Muscle of leg (tissue), 16 donors: ENCODE measurements at places on chromosomes 11 and 22. TPM values are rescaled to one million over a fixed set of nuclear protein-coding genes. Genes with fewer than 3 reads are reported as not detected.
A peak's percentile ranks its signal among the peaks of the same experiment; 100 is the strongest.

DNA sequence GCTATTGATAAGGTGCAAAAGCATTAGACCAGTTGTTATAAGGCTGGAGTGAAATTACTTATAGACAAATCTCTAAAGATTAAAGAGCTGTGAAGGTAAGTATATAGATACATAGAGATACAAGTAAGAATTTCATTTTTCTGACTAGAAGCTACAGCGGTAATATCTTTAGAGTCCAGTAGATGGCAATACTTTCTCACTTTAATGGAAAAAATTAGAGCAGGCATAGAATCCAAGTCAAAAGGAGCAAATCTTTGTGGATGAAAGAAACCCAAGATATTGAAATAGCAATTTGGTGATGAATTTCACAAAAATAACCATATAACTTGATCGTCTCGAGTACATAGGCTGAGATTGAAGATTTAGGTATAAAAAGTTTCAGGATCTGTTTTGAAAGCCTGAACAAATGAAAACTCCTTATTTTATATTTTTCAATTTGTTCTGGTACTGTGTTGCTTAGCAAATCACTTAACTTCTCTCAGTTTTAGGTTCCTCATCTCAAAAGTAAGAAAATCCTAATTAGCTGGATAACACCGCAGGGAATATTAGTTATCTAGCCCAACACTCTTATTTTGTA lies 81.9 kb downstream of the UVRAG start:
- DNase-seq, result peak; percentile 71

The HEPN1 gene
- polyA plus RNA-seq, result not detected

DNA sequence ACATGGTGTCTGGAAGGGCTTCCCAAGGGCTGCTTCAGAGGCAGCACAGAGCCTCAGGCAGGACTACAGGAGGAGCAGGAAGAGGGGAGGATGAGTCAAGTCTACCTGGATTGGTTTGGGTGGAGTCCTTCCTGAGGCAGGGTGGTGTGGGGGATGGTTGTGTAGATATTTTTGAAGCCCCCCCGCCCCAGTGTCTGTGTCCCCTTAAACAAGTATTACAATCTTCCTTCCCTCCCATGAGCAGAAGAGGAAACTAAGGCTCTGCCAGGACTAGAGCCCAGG lies 34.7 kb upstream of the FCHSD2 start:
- DNase-seq, result no peak

The SLC2A11 gene
- 5.1 TPM for polyA plus RNA-seq

The OR8D4 gene
- not detected for polyA plus RNA-seq

The CPT1A gene
- 13.0 TPM for polyA plus RNA-seq

- no peak for DNase-seq
Observed at GRCh38 chr11:62830904-62831519, 839 bp downstream of the STX5 start.

GRCh38 chr22:30234786-30235470 lies 11.6 kb downstream of the LIF start:
- DNase-seq, result peak; percentile 86

The OR52I1 gene
- polyA plus RNA-seq, result not detected

DNA sequence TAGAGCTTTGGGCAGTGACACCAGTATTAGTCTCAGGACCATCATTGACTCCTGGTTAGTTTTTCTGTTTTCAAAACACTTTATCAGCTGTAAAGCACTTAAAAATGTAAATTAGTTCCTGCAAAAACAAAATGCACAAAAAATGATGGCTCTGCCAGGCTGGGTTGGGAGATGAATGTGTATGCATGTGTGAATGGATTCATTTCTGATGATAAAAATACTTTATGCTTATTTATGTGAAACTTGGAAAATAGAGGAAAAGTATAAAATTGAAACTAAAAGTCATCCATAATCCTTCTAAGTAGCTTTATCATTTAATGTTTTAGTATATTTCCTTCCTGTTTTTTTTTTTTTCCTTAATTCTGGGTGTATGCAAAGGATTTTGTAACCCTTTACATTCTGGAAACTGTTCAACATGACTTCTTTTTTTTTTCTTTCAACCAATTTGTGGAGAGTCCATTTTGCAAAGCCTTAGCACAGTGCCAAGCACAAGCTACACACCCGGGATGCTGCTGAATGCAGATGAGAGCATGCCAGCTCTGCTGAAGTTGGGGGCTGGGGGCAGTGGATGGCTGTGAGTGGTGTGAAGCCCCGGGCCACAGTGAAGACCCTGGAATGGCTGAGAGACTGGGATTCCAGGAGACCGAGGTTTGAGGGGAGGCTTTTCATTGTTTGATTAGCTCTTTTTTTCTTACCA lies 37.6 kb downstream of the PTPRJ start:
- DNase-seq, result no peak

The PRMT3 gene
- polyA plus RNA-seq, result 8.9 TPM

DNA sequence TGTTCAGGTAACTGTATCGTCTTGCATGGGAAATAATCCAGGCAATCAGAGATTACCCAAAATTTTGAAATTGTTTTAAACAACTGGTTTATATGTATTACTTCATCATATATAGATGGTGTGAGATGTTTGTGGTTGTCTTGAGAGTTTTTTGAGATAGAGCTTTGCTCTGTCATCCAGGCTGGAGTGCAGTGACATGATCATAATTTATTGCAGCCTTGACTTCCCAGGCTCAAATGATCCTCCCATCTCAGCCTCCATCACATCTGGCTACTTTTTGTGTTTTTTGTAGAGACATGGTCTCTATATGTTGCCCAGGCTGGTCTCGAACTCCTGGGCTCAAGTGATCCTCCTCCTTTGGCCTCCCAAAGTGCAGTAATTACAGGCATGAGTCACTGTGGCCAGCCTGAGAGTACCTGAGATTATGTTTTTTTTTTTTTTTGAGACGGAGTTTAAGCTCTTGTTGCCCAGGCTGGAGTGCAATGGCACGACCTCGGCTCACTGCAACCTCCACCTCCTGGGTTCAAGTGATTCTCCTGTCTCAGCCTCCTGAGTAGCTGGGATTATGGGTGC lies 11.5 kb downstream of the CTNND1 start:
- DNase-seq, result no peak

DNA sequence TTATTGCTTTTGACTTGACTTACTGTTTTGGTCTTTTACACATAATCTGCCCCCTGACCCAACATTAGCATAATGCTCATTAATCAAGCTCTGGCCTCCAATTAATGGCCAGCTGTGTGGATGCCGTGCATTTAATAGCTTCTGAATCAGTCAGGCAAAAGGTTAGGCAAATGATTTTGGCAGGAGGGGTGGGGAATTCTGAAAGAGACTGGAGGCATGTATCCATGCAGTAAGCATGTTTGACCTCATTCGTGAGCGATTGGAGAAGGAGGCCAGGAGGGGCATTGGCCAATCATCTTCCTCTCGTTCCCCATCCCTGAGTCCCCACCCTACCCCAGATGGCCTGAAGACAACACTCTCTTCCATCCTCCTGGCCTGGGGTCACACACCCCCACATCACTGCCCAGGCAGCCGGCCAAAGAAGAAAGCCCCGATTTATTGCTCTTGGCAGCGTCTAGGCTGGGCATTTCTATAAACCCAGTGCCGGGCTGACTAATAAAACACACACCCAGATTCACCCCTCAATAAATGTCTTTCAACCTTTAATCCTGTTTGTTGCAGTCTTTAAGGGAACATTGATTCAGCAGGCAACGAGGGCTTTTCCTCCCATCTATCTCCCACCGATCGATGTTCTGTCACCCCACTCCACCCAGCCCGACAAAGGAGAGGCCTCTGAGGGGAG lies 150.0 kb downstream of the OPCML start:
- peak; percentile 35 for DNase-seq

- DNase-seq, result no peak
Observed at GRCh38 chr22:19136915-19137314, 5.8 kb downstream of the TSSK2 start.

GRCh38 chr11:35618497-35619115 lies 346 bp downstream of the FJX1 start:
- peak; percentile 51 for DNase-seq

The SLC7A4 gene
- 0.99 TPM for polyA plus RNA-seq

GRCh38 chr11:72333661-72334060 lies 89.7 kb upstream of the PHOX2A start:
- no peak for DNase-seq

GRCh38 chr11:134413043-134413825 lies 1.2 kb upstream of the B3GAT1 start:
- no peak for DNase-seq

The CBLIF gene
- 0.21 TPM for polyA plus RNA-seq

DNA sequence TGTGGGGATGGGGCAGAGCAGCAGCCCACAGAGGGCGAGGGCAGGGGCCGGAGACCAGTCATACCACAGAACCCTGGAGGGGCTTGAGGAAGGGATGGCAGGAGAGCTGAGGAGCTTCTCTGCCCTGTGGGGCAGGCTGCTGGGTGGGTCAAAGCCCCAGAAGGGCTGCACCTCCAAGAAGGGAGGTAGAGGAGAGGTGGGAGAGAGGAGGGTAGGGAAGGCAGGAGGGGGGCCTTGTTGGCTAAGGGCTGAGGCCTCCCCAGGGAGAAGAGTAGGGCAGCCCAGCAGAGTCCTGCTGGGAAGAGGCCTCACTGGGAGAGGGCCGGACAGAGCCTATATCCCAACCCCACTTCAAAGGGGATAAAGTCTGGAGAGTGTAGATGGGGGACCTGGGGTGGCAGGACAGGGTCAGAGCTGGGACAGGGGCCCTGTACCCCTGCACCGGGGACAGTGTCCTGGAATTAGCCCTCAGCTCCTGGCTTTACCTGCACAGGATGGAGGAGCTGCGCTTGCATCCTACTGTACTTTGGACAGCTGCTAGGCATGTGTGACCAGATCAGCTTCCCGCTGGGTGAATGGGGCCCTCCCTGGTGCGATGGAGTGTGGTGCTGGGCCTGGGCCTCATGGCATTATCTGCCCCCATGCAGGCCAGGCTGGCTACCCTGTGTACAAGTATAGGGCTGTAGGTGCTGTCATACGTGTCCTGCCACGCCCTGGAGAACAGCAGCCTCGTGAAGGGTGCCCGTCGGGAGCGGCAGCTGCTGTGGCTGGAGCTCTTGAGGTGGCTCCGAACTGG lies 7.3 kb downstream of the DGCR6L start:
- no peak for DNase-seq

The FOLR2 gene
- polyA plus RNA-seq, result 27.4 TPM

DNA sequence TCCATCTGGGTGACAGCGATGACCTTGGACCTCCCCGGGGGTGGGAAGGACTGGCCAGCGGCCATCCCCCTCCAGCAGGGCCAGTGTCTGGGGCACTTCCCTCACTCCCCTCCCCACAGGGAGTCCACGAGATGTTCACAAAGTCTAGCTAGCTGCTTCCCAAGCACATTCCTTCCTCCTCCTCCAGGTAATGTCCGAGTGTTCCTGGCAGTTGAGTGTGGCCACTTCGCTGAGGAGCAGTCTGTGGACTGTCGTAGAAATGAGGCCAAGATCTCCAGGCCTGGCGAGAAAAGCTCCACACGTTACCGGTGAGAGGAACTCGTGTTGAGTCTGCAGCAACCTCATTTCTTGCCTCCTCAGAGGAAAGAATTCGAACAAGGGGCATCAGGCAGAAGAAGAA lies 425.5 kb downstream of the BRD1 start:
- DNase-seq, result no peak

The SLC29A2 gene
- polyA plus RNA-seq, result 21.4 TPM

- DNase-seq, result no peak
Observed at GRCh38 chr11:118439646-118440045, 3.4 kb downstream of the KMT2A start.

DNA sequence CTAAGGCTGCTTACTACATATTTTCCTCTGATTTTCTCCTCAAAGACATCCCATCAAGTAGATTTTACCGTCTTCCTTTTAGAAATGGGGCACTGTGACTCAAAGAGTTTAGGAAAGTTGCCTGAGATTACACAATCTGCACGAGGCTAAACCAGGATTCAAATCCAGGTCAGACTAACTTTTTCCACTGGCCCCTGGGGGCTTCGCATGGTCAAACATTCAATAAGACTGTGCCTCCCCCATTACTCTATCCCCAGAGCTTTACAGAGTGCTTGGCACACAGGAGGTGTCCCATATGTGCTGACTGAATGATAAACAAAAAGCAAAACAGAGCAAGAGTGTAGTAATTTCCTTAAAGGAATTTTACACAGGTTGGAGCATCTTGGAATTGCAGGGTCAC lies 118.1 kb upstream of the TEAD1 start:
- DNase-seq, result peak; percentile 74

- DNase-seq, result peak; percentile 91
Observed at GRCh38 chr11:91365986-91366585, 858.5 kb upstream of the FAT3 start.

GRCh38 chr22:22720724-22721261 lies 76.4 kb downstream of the GGTLC2 start:
- DNase-seq, result peak; percentile 41

- DNase-seq, result peak; percentile 30
Observed at GRCh38 chr11:119982517-119983239, 155.2 kb downstream of the TRIM29 start.
